Stimulated activated CD8-positive, alpha-beta memory T cell treated with anti-CD3 and anti-CD28 coated beads, Interleukin-7, amount 100 ng/mL, for 1 hour (primary cell): ENCODE measurements at places on chromosomes 7 and 10.

GRCh38 chr10:71332466-71332865 lies 13.4 kb downstream of the SLC29A3 start:
- DNase-seq, result no peak

- DNase-seq, result no peak
Measured at GRCh38 chr7:47477191-47478016, 104.5 kb downstream of the TNS3 start.

- DNase-seq, result no peak
Measured at GRCh38 chr10:11163780-11164550, 146.3 kb downstream of the CELF2 start.

GRCh38 chr10:4902571-4903011 lies 60.6 kb upstream of the AKR1C1 start:
- DNase-seq, result no peak

DNA sequence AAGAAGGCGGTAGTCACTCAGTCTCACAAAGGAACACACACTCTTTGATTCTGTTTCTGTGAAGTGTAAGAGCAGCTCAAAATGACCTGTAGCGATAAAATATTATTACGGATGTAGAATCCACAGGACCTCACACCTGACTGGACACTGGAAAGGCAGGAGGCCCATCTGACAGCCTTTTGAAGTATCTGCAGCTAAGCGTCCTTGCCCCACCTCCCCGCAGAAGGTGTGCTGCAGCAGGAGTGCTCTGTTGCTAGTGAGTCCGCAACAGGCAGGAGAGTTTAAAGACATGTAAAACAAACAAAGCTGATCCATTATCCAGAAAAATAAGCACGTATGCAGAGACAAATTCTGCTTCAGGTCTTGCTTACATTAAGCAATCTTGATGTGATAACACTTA lies 355.5 kb downstream of the GPR158 start:
- no peak for DNase-seq

DNA sequence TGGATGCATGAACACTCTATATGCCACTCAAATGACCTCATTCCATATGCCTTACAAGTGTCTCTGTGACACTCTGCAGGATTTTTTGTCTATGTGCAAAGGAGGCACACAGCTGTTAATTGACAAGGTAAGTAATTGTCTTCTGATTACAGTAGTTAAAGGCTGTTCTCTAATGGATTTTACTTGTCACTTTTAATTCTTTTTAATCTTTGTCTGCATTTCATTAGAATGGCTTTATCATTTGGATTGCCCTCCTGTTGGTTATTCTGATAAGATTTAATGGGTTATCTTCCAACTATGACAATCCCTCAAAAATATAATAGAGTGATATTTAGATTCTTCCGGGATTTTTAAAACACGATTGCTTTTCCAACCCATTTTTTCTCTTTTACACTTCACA lies 290.0 kb upstream of the TEX47 start:
- no peak for DNase-seq

GRCh38 chr10:16816171-16816570 lies 1.1 kb downstream of the RSU1 start:
- no peak for DNase-seq

GRCh38 chr7:805261-805660 lies 27.0 kb upstream of the SUN1 start:
- no peak for DNase-seq

DNA sequence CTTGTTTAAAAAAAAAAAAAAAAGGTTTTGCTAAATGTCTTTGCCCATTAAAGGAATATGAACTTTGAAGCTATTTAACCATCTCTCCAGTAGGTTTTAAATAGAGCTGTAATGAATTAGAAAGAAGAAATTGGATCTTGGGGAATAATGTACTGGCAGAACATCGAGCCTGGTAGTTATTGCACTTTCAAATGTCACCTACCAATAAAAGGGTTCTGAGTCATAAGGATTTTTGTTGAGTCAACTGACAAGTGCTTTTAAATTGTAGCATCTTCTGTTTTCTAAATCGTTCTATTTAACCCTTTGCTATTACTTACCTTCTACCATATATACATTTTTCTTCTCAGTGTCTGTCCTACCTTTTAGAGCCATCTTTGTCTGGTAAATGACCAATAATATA lies 10.7 kb downstream of the CUTC start:
- no peak for DNase-seq
